ENCODE measurements at places on chromosomes 12 and 14.

- DNase-seq: no peak
Observed at GRCh38 chr14:81991998-81992397, 458.3 kb upstream of the SEL1L start.

GRCh38 chr12:132465269-132466190, 24.4 kb upstream of the FBRSL1 start:
- DNase-seq: no peak

GRCh38 chr14:102461490-102462338, 47.9 kb downstream of the ANKRD9 start:
- DNase-seq: no peak

DNA sequence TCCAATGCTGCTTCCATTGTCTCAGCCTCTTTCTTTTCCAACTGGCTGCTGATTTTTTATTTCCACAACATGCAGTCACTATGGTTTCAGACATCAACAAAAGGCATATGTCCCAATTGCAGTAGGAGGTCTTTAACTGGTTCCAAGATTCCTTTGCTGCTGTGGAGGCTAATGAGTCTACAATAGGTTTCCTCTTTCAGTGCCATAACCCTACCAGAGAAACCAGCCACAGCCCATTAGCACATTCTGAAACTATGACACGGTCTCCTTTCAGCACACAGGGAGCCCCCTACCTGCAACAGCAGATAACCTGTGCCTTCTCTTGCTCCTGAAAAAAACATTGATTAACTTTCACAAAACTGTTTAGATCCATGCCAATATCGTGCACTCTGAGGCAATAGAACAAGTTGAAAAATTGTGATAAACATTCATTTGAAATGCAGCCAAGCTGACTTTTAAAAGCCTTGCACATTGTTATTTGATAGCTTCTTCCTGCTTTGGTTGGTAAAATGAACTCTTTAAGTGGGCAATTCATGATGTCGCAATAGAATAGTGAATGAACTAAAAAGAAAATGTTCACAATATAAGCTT, 32.4 kb downstream of the PLEKHG7 start:
- DNase-seq: no peak

DNA sequence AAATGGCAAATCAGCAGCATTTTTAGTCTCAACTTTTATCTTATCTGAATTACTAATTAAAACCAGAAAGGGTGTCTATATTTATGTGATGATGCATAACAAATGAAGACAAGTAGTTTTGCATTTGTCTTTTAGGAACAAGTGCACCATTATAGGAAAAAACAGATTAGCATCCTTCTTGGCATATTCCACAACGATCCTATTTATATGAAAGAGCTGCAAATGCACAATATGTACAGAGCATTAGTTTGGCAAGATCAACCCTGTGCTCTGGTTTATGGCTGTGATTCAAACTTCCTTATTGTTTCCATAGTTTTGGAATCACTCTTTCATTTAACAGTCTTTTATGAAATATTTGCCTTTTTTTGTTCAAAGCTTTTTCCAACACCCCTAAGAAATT, 486.8 kb downstream of the KCNH5 start:
- no peak for DNase-seq

- peak; percentile 28 for DNase-seq
Observed at GRCh38 chr12:113196990-113197389, 11.5 kb downstream of the RITA1 start.

- no peak for DNase-seq
Observed at GRCh38 chr12:3078086-3078820, 1.1 kb downstream of the TSPAN9 start.

- DNase-seq: no peak
Observed at GRCh38 chr12:57127101-57127725, 1.1 kb upstream of the LRP1 start.
